ELF-1 (cell line): ENCODE measurements at places on chromosomes 16 and 17.

DNA sequence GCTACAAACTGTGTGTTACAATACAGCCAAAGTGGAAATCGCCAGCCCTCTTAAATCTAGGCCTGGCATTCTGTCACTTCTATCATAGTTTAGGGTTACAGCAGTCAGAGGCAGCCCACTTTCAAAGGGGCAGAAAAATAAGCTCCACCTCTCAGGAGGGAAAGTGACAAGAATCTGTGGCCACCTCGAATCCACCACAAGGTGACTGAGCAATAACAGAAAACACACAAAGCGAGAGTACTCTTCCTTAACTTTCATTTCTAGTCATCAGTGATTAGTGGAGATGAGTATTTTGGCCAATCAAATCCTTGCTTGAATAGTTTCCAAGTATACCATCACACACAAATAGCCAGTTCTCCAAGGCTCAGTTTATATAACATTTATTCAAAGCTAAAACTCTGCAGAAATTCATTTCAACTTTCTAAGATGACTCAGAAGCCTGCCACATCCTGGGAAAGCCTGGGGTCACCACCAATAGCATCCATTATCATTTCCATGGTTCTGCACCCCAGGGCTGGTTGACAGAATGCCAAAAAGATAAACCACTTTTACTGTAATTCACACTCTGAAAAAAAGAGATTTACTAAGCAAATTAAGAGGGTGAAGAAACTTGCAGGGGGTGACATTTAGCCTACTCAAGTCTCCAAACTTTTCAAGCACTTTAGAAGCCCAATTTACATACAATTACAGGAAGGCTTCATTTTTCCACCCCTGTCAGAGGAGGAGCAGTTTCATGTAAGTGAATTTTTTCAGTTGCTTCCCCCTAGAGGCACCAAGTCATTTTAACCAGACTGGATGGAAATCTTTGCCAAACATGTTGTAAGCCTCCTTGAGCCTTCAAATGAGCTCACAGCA, 66.8 kb downstream of the SALL1 start:
- no peak for DNase-seq

DNA sequence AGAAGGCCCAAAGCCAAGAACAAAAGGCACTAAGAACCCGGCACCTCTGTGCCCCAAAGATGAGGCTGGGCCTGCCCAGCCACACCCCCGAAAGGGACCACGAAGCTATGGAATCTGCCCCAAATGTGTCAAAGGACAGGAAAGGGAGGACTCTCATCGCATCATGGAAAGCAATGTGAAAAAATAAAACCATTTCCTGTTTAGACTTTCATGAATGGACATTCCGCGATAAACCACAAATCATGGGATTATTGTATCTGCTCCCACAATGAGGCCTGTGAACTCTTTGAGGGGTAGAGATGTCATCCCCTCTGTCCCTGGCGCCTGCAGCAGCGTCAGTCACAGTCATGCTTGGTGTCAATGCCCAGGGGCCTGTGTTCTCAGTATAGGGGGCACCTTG, 135.0 kb downstream of the COPRS start:
- no peak for DNase-seq

GRCh38 chr16:54282928-54283724, 3.5 kb downstream of the IRX3 start:
- peak; percentile 31 for DNase-seq

DNA sequence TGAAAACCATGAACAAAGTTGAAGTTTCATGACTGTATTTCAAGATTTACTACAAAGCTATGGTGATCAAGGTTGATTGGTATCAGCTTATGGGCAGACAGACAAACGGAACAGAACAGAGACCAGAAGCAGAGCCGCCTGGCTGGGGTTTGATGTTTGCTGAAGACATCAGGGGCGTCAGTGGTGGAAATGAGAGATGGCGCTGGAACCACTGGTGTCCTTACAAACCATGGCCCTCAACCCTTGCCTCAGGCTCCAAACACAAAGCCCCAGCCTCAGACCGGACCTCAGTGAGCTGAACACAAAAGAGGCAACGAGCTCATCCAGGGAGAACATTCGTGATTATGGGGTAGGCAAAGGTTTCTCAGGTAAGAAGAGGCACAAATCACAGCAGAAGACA, 113.0 kb upstream of the METRNL start:
- no peak for DNase-seq

DNA sequence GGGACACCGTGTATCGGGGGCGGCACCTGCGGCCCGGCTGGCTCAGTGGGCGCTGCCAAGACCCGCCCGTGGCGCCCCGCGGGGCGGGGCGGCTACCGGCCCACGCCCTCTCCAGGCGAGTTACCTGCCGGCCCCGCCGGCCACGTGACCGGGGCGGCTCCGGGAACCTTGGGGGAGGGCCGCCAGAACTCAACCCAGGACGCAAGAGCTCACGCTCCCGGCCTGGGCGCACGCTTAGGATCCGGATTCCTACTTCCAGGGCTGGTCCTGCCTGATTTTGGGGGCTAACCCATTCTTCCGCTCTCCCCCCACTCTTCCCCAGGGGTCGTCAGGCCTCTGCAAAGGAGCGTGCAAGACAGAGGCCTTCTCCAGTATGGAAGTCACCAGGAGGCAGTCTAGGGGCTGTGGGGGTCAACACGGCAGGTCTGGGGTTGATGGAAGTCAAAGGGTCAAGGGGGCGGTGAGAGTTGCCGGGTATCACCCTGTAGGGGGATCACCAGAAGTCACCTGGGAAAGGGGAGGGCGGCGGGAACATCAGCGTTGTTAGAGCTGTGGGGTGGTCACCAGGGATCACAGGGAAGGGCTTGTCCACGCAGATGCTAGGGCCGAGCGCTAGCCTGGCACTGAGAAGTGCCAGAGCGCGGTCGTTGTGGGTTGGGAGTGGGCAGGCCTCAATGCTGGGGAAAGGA, 354 bp upstream of the ESRP2 start:
- peak; percentile 86 for DNase-seq
